ENCODE measurements at places on chromosomes 11 and 22.
A peak's percentile ranks its signal among the peaks of the same experiment; 100 is the strongest.

DNA sequence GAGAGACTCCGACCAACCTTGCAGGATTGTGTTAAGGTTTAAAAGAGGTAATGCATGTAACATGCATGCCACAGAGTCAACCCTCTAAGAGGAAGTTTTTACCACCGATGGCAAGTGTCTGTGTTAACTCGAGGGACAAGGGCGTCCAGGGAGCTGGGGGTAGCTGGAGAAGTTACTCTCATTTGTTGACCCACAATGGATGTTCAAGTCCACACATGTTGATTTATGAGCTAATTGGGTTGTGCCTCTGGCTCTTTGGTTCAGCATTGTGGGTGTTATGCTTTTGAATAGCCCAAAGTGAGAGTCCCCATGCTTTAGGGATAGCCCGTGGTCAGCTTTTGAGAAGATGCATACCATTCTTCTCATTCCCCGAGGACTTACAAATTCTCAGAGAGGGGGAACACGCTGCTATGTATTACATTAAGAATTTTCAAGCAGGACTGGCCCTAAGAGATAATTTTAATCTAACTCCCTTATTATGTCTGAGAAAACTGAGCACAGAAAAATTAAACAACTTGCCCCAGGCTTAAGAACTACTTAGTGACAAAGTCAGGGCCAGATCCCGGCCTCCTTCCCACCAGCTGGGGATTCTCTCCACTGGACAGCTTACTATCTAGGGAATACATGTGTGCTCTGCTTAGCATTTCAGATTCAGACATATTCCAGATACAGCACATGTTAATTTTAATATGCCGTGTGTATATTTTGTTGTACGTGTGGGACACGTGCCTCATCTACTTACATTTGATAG lies 5.2 kb upstream of the PLET1 start:
- H3K36me3 ChIP-seq: peaks cover 2% of the 10 kb centered on the region
- H3K27ac ChIP-seq: no peak overlapping the region
- H3K27me3 ChIP-seq: no peaks in the 10 kb centered on the region
- H3K4me3 ChIP-seq: no peak overlapping the region
- DNase-seq: no peak
- no peaks in the 10 kb centered on the region for H3K4me1 ChIP-seq

GRCh38 chr22:44199866-44200265 lies 19.1 kb downstream of the PARVG start:
- H3K36me3 ChIP-seq: peaks cover 20% of the 10 kb centered on the region
- H3K27ac ChIP-seq: peak overlapping the region; percentile 0
- no peaks in the 10 kb centered on the region for H3K27me3 ChIP-seq
- peaks cover 32% of the 10 kb centered on the region for H3K4me1 ChIP-seq
- DNase-seq: no peak

DNA sequence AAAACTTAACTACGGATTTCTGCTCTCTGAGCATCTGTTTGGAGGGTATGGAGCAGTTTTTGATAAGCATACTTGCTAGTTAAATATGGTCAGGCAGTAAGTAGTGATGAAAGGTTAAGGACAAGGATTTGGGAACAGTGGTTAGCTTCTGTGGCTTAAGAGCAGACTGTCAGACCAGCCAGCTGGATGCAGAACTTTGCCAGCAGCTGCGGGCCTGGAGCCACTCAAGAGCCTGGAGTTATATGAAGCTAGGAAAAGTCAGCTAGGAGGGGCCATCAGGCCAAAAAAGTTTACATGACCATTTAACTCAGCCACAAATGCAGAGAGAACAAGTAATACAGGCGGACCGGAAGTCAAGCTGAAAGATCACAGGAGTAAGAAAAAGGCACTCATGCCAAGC lies 1817.7 kb downstream of the LRRC4C start:
- no peaks in the 10 kb centered on the region for H3K27me3 ChIP-seq
- no peaks in the 10 kb centered on the region for H3K4me1 ChIP-seq
- no peak overlapping the region for H3K27ac ChIP-seq
- no peaks in the 10 kb centered on the region for H3K36me3 ChIP-seq
- no peak overlapping the region for H3K4me3 ChIP-seq

DNA sequence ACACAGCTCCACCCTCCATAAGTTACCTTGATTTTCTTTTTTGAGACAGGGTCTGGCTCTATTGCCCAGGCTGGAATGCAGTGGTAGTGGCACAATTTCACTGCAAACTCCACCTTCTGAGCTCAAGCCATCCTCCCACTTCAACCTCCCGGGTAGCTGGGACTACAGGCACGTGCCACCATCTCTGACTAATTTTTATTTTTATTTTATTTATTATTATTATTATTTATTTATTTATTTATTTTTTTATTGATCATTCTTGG lies 9.6 kb downstream of the RPS3 start:
- H3K36me3 ChIP-seq: peaks cover 49% of the 10 kb centered on the region
- H3K4me3 ChIP-seq: no peak overlapping the region
- H3K27me3 ChIP-seq: no peaks in the 10 kb centered on the region

DNA sequence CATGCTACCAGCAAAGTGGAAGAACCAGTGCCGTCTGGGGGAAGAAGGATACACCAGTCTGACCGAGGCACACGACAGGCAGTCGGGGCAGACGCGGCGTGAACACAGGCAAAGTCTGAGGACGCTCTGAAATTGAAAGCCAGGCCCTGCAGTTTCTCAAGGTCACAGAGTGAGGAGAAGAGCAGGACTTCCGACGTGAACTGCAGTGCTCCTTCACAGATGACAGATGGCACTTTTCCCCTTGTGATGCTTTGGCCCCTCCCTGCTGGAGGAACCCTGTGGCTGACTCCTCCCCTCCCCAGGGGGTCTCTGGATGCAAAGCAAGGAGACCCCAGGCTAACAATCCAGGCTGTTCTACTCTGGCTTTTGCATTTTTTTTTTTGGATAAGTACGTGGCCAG lies 19.6 kb upstream of the JAM3 start:
- no peak overlapping the region for H3K27ac ChIP-seq
- H3K36me3 ChIP-seq: peaks cover 1% of the 10 kb centered on the region
- H3K4me3 ChIP-seq: no peak overlapping the region
- H3K27me3 ChIP-seq: peaks cover 62% of the 10 kb centered on the region

DNA sequence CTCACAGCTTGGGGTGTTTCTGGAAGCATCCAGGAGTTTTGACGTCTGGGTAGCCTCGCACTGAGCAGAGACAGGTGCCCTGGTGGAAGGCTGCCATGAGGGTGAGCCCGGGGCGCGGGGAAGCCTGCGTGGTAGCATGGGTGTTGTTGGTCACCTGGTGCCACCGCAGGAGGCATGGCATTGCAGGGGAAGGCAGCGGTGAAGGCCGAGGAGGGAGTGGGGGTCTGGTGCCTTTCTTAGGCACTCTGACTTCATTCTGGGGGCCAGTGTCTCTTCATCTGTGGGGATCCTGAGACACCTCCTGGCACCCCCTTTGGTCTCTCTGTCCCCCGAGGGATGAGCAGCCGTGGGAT lies 271.2 kb downstream of the TBC1D22A start:
- DNase-seq: no peak
- no peak overlapping the region for H3K27ac ChIP-seq
- peaks cover 31% of the 10 kb centered on the region for H3K4me1 ChIP-seq
- H3K27me3 ChIP-seq: no peaks in the 10 kb centered on the region
- no peak overlapping the region for H3K4me3 ChIP-seq

GRCh38 chr11:19327280-19327679 lies 86.5 kb upstream of the E2F8 start:
- no peak for DNase-seq
- H3K27me3 ChIP-seq: peaks cover 13% of the 10 kb centered on the region
- no peak overlapping the region for H3K27ac ChIP-seq
- H3K4me1 ChIP-seq: no peaks in the 10 kb centered on the region

- no peak overlapping the region for H3K4me3 ChIP-seq
- no peaks in the 10 kb centered on the region for H3K4me1 ChIP-seq
- peaks cover 67% of the 10 kb centered on the region for H3K27me3 ChIP-seq
- H3K27ac ChIP-seq: no peak overlapping the region
Observed at GRCh38 chr11:134668796-134669195, 256.8 kb upstream of the B3GAT1 start.

- H3K4me1 ChIP-seq: peaks cover 1% of the 10 kb centered on the region
- H3K27me3 ChIP-seq: peaks cover 9% of the 10 kb centered on the region
- DNase-seq: no peak
Observed at GRCh38 chr11:46248289-46249102, 29.0 kb upstream of the CREB3L1 start.

GRCh38 chr22:37619991-37620390 lies 11.4 kb downstream of the GGA1 start:
- H3K4me3 ChIP-seq: no peak overlapping the region
- H3K27me3 ChIP-seq: no peaks in the 10 kb centered on the region
- H3K27ac ChIP-seq: no peak overlapping the region
- DNase-seq: no peak
- H3K36me3 ChIP-seq: peaks cover 22% of the 10 kb centered on the region

DNA sequence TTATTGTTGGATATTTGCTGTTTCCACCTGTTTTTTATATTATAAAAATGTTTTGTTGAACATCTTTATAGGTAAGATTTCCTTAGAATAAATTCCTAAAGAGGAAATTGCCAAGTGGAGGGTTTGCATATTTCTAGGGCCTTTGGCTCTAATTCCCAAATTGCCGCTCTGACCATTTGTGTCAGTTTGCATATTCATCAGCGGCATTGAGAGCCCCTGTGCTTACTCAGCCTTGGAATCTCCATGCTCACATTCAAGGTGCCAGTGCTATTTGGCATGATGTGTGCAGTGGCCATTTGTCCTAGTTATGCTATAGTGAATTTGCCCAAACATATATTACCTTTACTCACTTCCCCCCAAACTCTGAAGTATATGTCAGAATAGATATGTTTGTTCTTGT lies 25.5 kb downstream of the KREMEN1 start:
- H3K4me3 ChIP-seq: no peak overlapping the region
- no peak overlapping the region for H3K27ac ChIP-seq
- DNase-seq: no peak
- peaks cover 17% of the 10 kb centered on the region for H3K27me3 ChIP-seq
- no peaks in the 10 kb centered on the region for H3K36me3 ChIP-seq
- no peaks in the 10 kb centered on the region for H3K4me1 ChIP-seq

GRCh38 chr22:50576806-50577696 lies 1.2 kb downstream of the CPT1B start:
- peaks cover 8% of the 10 kb centered on the region for H3K4me1 ChIP-seq
- H3K4me3 ChIP-seq: no peak overlapping the region
- H3K27me3 ChIP-seq: no peaks in the 10 kb centered on the region
- DNase-seq: no peak
- H3K27ac ChIP-seq: no peak overlapping the region

Measured in central memory CD8-positive, alpha-beta T cell (primary cell).